ENCODE measurements at places on chromosomes 6 and 20.

DNA sequence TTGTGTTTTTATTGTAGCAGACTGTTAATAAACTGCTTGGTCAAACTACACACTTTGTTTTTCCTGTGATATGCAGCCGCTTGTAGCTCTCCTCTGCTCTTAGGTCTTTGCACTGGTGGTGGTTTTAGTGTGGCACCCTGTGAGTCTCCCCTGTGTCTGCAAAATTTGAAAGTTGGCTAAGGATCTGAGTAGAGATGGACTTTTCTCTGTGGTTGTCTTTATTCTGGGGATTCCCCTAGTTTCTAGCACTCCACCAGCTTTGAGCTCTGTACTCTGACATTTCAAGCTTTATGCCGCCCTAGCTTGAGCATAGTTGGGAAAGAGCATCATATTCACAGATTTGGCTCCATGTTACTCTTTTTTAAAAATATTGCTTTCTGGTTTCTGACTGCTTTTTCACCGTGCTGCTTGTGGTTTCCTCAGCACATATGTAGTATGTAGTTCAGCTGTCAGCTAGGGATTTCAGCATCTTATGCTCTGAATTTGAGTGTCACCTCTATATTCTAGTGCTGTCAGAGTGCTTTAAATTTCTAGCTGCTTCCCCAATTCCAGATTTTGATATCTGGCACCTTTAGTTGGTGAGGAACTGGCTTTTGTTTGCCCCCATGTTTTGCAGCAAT lies 25.4 kb downstream of the CDYL start:
- H3K27me3 ChIP-seq = no peaks in the 10 kb centered on the region
- no peak overlapping the region for H3K27ac ChIP-seq
- H3K4me1 ChIP-seq = peaks cover 12% of the 10 kb centered on the region
- no peak for DNase-seq

GRCh38 chr6:11494786-11495564 lies 42.6 kb upstream of the TMEM170B start:
- DNase-seq = no peak
- H3K27me3 ChIP-seq = no peaks in the 10 kb centered on the region

GRCh38 chr6:113377362-113377942 lies 479.7 kb upstream of the MARCKS start:
- DNase-seq = no peak
- no peaks in the 10 kb centered on the region for H3K36me3 ChIP-seq
- no peaks in the 10 kb centered on the region for H3K27me3 ChIP-seq
- no peak overlapping the region for H3K4me3 ChIP-seq

GRCh38 chr6:12369781-12370262 lies 79.7 kb downstream of the EDN1 start:
- peak; percentile 28 for DNase-seq
- H3K4me1 ChIP-seq = peaks cover 10% of the 10 kb centered on the region
- no peaks in the 10 kb centered on the region for H3K36me3 ChIP-seq

GRCh38 chr6:45709781-45710220 lies 305.9 kb downstream of the CLIC5 start:
- H3K4me1 ChIP-seq = peaks cover 17% of the 10 kb centered on the region
- no peak overlapping the region for H3K4me3 ChIP-seq

- H3K4me1 ChIP-seq = no peaks in the 10 kb centered on the region
- DNase-seq = no peak
- no peak overlapping the region for H3K27ac ChIP-seq
- H3K27me3 ChIP-seq = no peaks in the 10 kb centered on the region
- no peaks in the 10 kb centered on the region for H3K36me3 ChIP-seq
These were observed 68.3 kb downstream of the CD24 start for GRCh38 chr6:106906232-106906631.

- peak; percentile 31 for DNase-seq
- H3K27ac ChIP-seq = peak overlapping the region; percentile 77
- peaks cover 12% of the 10 kb centered on the region for H3K27me3 ChIP-seq
- H3K4me1 ChIP-seq = no peaks in the 10 kb centered on the region
- no peaks in the 10 kb centered on the region for H3K36me3 ChIP-seq
These were observed 1.4 kb downstream of the FAM83B start for GRCh38 chr6:54847799-54848597.

DNA sequence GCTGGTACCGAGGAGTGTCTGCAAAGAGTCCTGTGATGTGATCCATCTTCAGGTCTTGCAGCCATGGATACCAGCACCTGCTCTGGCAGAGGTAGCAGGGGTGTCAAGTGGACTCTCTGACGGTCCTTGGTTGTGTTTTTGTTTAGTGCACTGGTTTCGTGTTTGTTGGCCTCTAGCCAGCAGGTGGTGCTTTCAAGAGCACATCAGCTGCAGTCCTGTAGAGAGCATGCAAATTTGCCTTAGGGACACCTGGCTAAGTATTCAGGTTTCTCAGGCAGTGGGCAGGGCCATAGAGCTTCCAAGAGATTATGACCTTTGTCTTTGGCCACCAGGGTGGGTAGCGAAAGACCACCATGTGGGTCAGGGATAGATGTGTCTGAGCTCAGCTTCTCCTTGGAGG lies 14.5 kb upstream of the RGS17 start:
- H3K36me3 ChIP-seq = no peaks in the 10 kb centered on the region
- H3K4me1 ChIP-seq = no peaks in the 10 kb centered on the region
- no peak overlapping the region for H3K27ac ChIP-seq
- no peaks in the 10 kb centered on the region for H3K27me3 ChIP-seq
- no peak overlapping the region for H3K4me3 ChIP-seq

GRCh38 chr6:16137451-16137801 lies 8.5 kb downstream of the MYLIP start:
- no peaks in the 10 kb centered on the region for H3K27me3 ChIP-seq
- H3K4me3 ChIP-seq = no peak overlapping the region
- H3K36me3 ChIP-seq = peaks cover 24% of the 10 kb centered on the region
- H3K4me1 ChIP-seq = peaks cover 56% of the 10 kb centered on the region

- no peaks in the 10 kb centered on the region for H3K4me1 ChIP-seq
- no peak overlapping the region for H3K4me3 ChIP-seq
- DNase-seq = no peak
These were observed 2.7 kb upstream of the SIRPG start for GRCh38 chr20:1660246-1660645.

- peak overlapping the region; percentile 5 for H3K4me3 ChIP-seq
- peak; percentile 97 for DNase-seq
- H3K4me1 ChIP-seq = peaks cover 62% of the 10 kb centered on the region
These were observed 145.1 kb downstream of the PREX1 start for GRCh38 chr20:48682529-48683363.

DNA sequence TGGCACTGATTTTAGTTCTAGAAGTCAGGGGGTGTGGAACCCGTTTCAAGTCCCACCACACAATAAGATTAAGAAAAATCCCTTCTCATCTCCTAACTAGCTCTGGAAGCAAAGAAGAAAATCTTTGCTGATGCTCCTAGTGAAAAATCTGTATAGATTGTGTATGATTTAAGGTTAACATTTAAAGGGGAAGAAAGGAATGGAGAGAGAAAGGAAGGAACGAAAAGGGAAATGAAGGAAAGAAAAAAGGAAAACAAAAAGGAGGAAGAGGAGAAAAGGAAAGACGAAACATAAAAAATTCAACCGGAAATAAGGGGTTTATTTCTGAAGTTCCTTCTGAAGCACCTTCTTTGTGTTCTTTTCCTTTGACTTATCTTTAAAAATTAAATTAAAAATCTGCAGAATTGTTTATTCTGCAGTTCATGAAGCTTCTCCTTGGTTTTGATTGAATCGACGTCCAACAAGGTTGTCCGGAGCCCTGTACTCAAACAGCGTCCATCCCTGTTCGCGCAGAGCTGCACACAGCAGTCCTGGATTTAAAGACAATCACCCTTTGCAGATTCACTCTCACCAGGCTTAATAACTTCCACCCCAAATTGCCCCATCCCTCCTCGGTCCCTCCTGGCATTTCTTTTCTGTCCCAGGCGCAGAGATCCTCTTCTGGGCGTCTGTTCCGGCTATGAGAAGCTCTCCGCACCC lies 1.6 kb upstream of the TFAP2B start:
- no peaks in the 10 kb centered on the region for H3K36me3 ChIP-seq
- H3K4me3 ChIP-seq = no peak overlapping the region
- no peak overlapping the region for H3K27ac ChIP-seq
- H3K4me1 ChIP-seq = peaks cover 18% of the 10 kb centered on the region
- no peak for DNase-seq
